ENCODE measurements at places on chromosomes 13 and 19.
A peak's percentile ranks its signal among the peaks of the same experiment; 100 is the strongest.

DNA sequence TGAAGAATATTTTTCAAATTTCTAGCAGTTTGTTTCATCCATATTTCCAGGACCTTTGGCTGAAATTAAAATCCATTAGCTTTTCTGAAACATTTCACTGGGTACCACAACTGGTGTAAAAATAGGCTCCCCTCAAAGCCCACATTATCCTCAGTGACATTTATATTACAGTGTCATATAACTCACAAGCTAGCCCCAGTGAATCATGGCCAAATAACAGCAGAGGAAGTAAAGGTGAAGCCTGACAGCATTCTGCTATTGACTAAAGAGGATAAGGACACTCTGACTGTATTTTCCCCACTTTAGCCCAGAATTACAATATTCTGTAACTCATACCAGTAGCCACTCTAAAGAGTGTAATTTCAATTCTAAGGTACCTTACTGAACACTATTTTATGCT lies 21.9 kb downstream of the KCTD12 start:
- DNase-seq = no peak

DNA sequence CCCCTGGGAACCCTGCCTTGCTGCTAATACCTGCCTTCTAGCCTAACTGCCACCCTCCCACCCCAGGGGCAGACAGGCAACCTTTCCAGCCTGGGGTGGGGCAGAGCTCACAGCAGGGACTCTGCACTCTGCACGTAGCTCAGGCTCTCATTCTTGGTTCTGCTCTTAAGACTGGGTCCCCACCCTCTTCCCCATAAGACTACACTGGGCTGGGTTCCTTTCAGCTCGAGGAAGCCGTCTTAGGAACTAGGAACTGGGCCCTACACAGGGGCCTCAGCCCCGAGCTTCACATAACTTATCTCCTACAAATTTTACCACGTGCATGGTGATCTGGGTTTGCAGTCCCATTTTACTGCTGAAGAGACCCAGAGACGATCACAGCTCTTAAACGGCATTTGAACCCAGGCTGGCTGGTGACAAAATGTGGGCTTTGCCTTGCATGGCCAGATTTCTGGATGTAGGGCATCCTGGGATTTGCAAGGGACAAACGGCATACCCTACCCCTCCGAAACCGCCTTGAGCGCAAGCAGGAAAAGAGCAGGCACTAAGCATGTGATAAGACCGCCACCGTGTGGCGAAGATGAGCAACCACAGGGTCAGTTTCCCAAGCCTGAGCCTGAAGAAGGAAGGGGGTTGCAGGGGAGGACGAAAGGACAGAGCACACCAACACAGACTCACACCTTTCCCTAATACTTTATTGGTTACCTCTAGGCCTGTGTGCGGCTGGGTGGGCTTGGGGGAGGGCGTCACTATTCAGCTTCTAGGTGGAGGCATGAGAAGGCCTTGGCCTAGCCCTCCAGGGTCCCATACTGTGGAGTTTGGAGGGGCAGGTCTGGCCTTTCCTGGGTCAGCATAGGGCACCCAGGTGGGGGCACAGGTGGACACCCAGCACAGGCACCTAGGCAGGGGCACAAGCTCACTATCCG lies 5.1 kb downstream of the JUNB start:
- DNase-seq = peak; percentile 75

DNA sequence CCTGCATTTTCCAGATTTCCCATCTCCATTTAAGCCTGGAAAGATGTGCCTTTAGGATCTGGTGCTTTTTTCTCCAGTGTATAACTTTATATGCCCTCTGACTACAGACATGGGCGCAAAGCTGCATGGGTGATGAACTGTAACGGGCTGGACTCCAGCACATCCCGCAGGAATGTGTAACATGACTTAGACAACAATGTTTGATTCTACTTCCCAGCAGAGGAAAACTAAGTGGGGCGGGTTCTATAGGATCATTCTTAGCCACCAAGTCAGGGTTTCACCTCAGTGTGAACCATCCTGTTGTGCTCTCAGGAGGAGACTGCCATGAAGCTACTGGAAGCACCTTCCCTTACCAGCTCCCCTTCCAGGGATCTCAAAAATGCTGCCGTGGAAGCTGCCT lies 93.2 kb upstream of the SERP2 start:
- DNase-seq = no peak

DNA sequence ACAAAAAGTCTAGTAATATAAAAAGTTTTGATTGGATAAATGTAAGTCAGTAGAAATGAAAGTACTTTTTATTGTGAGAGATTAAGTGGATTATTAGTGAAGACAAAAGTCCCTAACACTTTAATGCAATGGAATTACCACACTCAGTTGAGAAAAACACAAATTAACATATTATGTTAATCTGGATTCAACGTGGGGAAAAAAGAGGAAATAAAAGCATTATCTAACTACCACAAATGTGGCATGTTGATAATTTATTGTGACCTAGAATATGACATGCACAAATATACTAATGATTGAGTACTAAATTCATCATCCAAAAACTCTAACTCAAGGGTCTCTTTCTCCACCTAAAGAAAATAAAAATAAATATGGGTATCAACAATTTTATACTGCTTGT lies 41.5 kb downstream of the FOXO1 start:
- DNase-seq = no peak

DNA sequence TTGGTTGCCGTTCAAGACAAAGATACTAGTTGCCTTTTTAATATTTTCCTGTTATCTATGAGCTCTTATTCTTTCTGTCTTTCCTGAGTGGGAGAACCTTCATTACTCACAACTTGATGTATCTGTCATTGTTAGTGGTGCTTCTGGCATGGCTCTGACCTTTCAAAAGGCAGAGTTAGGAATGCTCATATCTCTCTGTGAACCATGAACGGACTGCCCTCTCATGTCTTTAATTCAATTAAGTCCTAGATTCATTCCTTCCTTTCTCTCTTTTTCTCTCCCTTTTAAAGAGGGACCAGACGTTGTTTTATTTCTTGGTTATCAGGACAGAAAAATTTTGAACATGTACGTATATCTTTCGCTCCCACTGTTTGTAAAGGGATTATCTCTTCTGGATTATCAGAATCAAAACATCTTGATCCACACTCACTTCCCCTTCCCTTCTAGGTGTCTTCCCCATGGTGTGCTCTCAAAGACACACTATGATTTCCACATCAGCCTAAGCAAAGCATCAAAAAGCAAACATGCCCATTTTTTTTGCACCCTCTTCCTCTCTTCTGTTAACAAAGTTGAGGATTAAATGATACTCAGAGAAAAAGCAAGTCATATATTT lies 90.3 kb downstream of the LRCH1 start:
- DNase-seq = no peak

DNA sequence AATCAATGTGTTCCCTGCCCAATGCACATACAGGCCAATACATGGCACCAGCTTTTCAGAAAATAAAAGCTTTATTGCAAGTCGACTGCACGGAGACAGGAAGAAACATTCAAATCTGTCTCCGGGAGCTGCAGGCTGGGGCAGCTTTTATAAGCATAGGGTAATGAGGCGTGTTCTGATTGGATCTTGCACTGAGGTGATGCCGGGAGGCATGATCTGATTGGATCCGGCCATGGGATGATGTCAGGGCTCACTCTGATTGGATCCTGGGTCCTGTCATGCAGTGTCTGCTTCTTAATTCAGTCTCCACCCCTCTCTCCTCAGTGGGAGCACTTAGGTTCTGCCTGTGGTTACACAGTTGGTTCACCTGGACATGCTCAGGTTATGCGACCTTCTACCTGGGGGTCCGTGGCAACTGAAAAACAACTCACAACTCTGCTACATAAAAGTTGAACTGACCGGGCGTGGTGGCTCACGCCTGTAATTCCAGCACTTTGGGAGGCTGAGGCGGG lies 11.8 kb upstream of the FBN3 start:
- DNase-seq = no peak

GRCh38 chr13:40306817-40307216 lies 359.6 kb downstream of the FOXO1 start:
- no peak for DNase-seq

DNA sequence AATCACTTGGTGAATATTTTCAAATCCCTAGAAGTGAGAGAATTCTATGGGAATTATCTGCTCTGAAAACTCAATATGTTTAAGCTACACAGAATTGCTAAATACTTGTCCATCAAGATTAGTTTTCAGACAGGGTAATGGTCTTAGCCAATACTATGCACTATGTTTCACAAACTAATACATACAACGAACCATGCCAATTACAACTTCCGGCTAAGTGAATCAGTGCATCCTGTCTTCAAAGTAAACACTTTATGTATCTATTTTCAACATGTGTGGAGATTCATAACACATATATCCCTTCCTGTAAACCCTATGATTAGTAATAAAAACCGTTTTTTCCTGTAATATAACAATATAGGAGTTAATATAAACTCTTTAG lies 181.5 kb downstream of the POSTN start:
- no peak for DNase-seq

DNA sequence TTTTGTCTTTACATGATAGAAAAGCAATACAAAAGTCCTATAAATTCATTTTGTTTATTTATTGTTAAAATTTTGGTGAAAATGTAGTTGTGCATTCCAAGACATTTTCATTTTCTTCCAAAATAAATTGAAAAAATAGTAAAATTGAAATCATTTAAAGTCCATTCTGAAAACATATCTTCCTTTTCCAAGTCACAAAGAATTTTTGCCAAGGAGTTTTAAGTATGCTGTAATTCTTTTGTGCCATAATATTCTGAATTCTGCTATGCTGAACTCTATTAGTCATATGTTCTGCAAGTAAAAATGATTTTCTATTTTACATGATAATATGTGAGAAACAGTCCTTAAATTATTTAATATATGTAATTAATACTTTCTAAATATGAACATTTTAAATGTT lies 879.6 kb upstream of the SLC10A2 start:
- DNase-seq = no peak

DNA sequence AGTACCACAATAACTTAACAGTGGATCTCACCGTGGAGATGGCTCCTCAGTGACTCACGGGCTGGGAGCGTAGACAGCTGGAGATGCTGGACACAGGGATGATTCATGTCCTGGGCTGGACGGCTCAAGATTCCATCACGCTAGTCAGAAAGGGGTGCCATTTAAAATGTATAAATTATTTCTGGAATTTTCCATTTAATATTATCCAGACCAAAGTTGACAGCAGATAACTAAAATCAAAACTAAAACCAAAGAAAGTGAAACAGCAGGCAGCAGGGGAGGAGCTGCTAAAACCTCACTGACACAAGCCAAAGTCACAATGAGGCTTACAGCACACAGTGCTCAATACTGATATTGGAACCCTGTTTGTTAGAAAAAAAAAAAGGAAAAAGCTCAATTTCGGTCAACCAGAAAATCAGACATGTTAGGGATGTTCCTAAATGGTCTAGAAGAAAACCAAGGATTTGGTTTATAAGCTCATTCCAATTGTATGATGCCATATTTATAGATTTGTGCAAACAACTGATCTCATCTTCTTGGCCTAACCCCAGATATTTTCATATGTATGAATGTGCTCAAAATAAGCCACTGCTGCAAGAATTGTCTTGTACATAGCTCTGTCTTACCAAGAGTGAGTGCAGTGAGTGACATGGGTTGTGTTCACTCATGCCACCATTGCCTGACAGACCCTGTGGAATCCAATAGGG lies 111.8 kb downstream of the SACS start:
- DNase-seq = peak; percentile 71

- DNase-seq = no peak
These were observed 10.8 kb downstream of the ADPRHL1 start for GRCh38 chr13:113442354-113442984.

- no peak for DNase-seq
These were observed 6.0 kb upstream of the SULT2A1 start for GRCh38 chr19:47891923-47892666.

DNA sequence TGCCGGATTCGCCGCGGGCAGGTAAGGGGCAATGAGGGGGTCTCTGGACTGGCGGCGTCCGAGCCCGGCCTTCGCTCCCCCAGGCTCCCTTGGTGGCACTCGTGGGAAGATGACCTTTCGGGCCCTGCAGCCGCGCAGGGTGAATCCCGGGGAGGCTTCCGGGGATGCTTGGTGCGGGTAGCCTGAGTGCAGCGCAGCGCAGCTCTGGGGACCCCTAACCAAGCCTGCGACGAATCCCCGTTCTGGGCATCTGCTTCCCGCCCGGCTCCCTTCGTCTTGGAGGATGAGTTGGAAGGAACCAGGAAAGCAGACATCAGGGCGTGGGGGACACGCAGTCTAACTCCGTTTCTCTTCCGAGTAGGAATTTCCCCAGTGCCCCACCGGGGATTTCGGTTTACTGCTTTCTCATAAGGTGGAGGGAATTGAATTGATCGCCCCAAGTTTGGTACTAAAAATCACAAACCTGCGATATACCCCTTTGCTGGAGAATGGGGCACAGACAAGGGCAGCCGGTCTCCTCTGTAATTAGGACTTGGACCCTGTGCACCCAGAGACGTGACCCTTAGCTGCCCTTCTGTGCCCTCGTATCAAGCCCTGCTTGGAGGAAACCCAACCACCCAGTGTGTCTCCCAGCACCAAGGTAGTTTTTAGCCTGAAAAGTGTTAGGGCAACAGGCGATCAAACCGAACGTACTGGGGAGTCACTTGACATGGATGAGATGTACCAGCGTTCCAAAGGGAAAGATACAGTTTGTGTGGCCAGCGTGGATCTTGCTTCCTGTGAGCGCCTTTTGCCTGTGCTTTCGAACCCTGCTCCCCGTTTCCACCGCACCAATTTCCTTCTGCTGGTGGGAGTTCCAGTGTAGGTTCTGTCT lies 1.0 kb downstream of the GPC5 start:
- no peak for DNase-seq

DNA sequence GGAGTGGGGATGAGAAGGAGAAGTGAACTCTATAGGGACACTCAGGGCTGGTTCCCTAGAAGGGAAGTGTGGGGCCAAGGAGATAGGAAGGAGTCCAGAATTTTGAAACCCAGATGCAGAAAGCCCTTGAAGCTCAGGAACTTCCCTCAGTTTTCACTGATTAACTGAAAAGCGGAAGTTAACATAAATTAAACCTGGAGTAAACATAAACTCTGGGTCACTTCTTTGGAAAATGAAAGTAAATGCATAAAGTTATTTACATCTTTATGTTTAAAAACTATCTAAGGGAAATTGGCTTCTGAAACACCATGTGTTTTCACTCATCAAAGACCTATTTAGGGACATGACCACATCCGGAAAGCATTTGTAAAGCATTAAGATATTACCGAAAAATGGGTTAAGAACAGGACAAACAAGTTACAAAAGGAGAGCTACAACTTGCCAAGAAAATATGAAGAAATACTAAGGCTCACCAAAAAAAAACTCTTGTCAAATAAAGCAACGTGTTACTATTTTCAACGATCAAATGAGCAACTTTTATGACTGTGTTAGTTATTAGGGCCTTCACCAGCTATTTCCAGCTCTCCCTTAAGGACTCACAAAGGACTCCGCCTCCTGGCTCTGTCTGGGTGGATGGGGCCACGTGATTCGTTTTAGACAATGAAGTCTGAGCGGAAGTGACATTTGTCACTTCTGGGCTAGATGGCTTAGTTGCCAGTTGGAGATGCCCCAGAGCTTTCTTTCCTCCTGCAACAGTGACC lies 439.1 kb upstream of the ZNF507 start:
- DNase-seq = no peak
